M059J (cell line): ENCODE measurements at places on chromosomes 7 and 10. TPM values are rescaled to one million over a fixed set of nuclear protein-coding genes. Genes with fewer than 3 reads are reported as not detected.

The ATAD1 gene
- 21.4 and 40.7 TPM in 2 replicates for total RNA-seq

GRCh38 chr7:20191391-20191869 lies 25.8 kb downstream of the MACC1 start:
- no peak for DNase-seq

The CD36 gene
- total RNA-seq: 2.0 and 9.4 TPM in 2 replicates

The SPDYE1 gene
- not detected in 2 replicates for total RNA-seq
